ENCODE measurements at places on chromosomes 11 and 22.

GRCh38 chr11:10283991-10284390 is 10.0 kb downstream of the SBF2 start:
- no peak for DNase-seq

- no peak for DNase-seq
Observed at GRCh38 chr11:60282286-60282685, 1.8 kb downstream of the MS4A4A start.

GRCh38 chr22:20581503-20582170 is 74.2 kb downstream of the MED15 start:
- DNase-seq = no peak

DNA sequence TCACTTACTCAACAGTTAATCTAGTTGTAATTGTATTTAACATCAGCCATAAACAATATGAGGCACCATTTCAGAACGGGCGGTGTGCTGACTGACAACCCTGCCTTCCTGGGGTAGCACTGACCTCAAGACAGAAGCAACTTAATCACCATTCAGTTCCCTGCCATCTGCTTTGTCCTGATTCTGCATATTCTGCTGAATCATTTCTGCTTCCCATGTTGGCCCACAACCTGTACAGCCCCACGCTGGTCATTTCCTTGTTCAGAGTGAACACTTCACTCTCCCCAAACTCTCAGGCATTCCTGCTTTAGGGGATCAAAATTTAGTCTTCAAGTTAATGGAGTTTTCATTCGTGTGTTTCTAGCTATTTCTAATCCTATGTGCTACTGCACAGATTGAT is 132.3 kb upstream of the ZBED5 start:
- DNase-seq = no peak

DNA sequence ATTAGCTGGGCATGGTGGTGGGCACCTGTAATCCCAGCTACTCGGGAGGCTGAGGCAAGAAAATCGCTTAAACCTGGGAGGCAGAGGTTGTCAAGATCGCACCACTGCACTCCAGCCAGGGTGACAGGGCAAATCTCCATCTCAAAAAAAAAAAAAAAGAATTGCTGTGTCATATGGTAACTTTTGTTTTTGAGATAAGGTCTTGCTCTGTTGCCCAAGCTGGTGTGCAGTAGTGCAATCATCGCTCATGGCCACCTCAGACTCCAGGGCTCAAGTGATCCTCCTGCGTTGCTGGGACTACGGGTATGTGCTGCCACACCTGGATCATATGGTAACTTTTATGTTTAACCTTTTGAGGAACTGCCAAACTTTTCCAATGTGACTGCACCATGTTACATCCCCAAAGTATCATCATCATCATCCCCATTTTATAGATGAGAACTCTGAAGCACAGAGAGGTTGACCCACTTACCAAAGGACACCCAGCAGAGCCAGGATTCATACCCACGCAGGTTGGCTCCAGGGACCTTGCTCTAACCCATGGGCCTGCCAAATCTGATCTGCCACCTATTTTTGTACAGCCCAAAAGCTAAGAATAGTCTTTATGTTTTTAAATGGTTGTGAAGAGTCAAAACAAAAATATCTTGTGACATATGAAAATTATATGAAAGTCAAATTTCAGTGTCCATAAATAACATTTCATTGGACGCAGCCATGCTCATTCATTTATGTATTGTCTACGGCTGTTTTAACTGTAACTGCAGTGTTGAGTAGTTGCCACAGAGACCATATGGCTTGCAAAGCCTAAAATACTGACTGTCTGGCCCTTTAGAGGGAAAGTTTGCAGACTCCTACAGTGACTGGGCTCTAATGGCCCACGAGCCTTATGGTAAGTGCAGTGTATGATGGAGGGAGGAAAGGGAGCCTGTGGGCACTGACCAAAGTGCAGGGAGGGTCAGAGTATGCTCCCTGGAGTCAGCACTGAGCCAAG is 45.3 kb downstream of the GDPD5 start:
- no peak for DNase-seq

- DNase-seq = no peak
Observed at GRCh38 chr11:86724137-86724536, 51.7 kb upstream of the ME3 start.

DNA sequence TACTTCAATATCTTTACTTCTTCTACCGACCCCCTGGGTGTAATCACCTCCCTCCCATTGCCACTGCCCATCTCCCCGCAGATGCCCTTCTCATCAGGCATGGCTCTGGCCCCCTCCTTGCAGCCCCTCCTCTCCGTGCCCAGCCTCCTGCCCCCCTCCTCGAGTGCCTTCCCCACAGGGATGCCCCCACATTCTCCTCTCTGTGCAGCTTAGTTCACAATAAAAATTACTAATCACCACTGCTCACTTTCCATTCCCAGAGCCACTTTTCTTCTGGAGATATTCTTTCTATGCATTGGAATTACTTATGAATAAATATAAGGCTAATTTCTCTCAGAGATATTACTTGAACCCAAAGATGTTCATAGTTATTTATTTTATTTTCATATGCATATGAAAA is 22.1 kb downstream of the IFITM10 start:
- DNase-seq = no peak

GRCh38 chr22:26586556-26587325 is 3.2 kb downstream of the TPST2 start:
- DNase-seq = no peak

DNA sequence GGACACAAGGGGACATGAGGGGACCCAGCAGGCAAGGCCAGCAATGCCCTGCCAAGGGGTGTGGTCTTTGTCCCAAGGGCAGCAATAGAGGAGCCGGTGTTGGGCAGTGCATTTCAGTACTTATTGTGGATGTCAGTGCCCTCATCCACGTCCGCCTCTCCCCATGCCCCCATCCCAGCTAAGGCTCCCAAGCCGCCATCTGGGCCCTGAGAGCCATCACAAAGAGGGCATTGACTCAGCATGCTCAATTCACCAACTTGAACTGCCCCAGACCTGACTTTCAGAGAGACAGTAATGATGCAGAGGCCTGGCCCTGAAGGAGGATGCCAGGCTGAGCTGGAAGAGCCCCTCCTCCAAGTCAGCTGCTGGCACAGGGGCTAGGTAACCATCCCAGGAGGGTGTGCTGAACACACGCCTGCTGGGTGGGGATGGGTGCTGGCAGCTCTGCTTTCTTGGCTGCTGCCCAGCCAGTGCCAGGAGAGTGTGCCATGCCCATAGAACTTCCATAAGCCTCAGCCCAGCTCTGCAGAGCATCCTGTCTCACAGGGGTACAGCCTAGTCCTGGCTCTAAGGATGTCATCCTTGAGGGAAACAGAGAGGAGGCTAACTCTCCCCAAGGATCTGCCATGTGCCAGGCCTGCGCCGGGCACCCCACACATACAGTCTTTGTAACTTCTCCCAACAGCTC is 46.5 kb downstream of the PDE2A start:
- DNase-seq = no peak

- DNase-seq = no peak
Observed at GRCh38 chr11:122241566-122241965, 125.6 kb upstream of the BLID start.

GRCh38 chr11:112564228-112564955 is 303.7 kb upstream of the PLET1 start:
- no peak for DNase-seq

DNA sequence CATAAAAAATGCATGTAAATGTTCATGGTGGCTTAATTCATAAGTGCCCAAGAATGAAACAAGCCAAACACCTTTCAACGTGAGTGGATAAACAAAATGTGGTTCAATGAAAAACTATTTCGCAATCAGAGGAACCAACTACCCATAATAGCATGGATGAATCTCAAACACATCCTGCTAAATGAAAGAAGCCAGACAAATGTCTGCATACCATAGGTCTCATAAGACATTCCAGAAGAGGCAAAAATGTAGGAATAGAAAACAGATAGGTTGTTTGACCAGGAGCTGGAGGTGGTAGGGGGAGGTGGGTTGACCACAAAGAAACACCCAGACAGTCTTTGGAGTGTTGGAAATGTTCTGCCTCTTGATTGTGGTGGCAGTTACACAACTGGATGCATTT is 13.2 kb upstream of the OSBPL5 start:
- DNase-seq = no peak

GRCh38 chr11:78402847-78403246 is 14.8 kb downstream of the GAB2 start:
- DNase-seq = no peak

DNA sequence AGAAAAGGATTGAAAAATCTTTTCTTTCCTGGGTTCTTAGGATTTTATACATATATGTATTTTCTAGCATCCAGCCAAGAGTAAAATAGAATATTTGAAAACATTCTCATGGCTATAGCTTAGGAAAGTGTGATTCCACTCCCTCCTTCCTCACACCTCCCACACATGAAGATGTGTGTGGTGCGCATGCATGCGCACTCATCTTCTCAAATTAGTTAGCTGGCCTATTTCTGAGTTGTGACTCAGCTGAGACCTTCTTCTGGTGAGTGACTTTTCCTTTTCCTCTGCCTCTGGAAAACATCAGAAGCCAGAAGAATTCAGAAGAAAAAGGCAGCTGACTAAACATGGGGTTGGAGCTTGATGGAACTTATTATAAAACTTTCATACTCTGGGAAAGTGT is 149.8 kb downstream of the OR4C45 start:
- no peak for DNase-seq

DNA sequence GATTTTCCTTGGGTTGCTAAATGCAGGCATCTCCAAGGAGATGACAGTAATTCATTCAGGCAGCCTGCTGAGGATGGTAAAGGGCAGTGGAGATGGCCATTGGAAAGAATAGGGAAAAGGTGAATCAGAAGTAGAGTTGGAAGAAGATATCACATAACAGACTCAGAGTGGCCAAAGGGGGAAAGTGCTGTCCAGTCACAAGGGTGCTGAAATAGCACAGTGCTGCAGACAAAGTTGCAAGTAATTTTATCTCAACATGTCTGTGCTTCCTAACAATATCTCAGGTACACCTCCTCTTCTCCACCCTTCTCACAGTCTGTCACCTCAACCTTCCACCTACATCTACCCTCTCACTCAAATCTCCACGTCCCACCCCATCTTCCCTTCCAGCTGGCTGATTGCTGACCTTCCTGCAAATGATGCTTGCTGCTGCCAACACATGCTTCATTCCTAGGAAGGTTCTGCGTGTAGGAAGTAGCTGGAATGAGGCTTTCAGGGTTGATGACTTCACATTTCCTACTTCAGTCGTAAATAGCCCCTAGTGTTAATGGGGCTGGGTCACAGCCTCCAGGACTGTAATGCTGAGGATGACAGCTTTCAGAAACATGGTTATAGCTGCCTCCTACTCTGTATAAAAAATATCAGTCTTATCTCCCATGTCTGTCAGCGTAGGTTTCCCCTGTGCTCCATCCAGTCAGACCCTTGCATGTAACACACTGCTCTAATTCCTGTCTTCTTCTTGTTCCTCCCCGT is 123.9 kb downstream of the CTNND1 start:
- DNase-seq = no peak

- no peak for DNase-seq
Observed at GRCh38 chr11:75196426-75196825, 44.1 kb upstream of the TPBGL start.

GRCh38 chr11:24344222-24344621 is 152.6 kb upstream of the LUZP2 start:
- DNase-seq = no peak

GRCh38 chr11:7427733-7428132 is 57.6 kb upstream of the OLFML1 start:
- DNase-seq = no peak

DNA sequence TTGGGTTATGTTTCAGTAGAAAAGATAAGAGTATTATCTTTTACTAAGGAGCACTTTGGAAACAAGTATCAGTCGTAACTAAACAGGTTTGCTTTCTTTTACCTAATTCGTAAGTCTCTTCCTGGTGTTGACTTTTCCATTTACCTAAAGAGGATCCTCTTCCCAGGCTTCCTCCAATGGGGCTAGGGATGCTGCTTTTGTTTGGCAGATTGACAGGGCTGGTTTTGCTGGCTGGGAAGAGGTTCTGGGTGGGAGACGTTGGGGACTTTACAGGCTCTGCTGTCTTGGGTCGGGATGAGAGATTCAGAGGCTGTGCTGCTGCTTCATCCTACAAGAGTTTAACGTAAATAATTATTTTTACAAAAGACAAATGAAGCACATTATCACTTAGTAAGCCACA is 306.7 kb downstream of the SOX6 start:
- no peak for DNase-seq

GRCh38 chr11:111925953-111926352 is 7.2 kb downstream of the C11orf52 start:
- no peak for DNase-seq

DNA sequence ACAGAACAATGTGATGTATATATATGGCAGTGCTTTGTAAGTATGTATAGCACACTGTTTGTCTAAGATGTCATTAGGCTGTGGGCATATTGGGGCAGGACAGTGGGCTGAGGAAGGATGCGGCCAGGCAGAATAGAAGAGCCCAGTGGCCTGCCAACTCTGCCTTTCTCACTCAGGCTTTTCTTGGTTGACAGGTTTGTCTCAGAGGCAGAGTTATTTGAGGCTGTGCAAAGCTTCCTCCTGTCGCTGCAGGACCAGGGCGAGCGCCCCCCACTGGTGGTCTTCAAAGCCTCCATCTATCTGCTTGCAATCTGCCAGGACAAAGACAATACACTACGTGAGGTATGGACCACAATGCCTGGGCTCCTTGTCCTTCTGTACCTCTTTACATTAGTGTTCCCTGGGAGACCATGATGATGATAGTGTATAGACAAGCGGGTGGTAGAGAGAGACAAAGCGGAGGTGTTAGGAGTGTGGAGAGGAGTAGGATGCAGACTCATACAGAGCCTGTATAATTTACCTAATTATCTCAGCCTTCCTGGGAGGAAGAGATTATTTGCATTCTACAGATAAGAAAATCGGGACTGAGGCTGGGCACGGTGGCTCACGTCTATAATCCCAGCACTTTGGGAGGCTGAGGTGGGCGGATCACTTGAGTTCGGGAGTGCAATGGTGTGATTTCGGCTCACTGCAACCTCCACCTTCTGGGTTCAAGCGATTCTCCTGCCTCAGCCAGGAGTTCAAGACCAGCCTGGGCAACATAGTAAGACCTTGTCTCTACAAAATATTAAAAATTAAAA is 37.3 kb upstream of the CCDC134 start:
- no peak for DNase-seq

DNA sequence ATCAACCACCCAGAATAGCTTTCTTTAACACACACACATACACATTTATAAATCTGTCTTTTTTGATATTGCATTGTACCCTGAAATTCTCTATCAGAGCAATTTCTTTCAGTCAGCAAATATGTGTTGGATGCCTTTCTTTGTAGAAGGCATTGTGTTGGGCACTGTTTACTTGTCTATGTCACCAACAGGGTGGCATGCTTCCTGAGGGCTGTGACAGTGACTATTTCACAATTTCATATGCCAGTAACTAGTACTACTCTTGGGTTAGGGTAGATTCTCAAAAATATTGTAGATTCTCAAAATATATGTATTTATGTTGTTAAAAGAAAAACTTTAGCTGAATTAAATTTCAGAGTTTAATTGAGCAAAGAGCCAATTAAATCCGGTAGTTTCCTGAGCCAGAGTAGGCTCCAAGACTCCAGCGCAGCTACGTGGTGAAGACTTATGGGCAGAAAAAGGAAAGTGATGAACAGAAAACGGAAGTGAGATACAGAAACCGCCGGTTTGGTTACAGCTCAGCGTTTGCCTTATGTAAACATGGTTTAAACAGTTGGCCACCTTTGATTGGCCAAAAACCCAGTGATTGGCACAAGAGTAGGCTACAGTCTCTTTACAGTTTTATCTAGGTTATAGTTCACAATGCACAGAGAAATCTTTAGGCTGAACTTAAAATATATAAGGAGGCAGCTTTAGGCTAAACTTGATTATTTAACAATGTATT is 723.3 kb downstream of the NTM start:
- no peak for DNase-seq

Measured in SW 1271 (cell line).